ENCODE measurements at places on chromosomes 4 and X. TPM values are rescaled to one million over a fixed set of nuclear protein-coding genes. Genes with fewer than 3 reads are reported as not detected.

CDKL2 gene
- total RNA-seq = 0.47 TPM

CXCL11 gene
- total RNA-seq = not detected

CT83 gene
- total RNA-seq = not detected

P2RY4 gene
- total RNA-seq = not detected

HS3ST1 gene
- total RNA-seq = 0.34 TPM

ZNF41 gene
- total RNA-seq = 3.5 TPM

BGN gene
- not detected for total RNA-seq

SPARCL1 gene
- not detected for total RNA-seq

CXCR3 gene
- total RNA-seq = not detected

XAGE2 gene
- total RNA-seq = not detected

PALLD gene
- total RNA-seq = 74.9 TPM

CXorf49B gene
- total RNA-seq = not detected

CENPVL3 gene
- 0.13 TPM for total RNA-seq

LPAR4 gene
- not detected for total RNA-seq

CSN1S1 gene
- total RNA-seq = not detected

PROM1 gene
- total RNA-seq = 0.34 TPM

C4orf54 gene
- total RNA-seq = not detected

Data from A549 treated with RU486 at 1 μM for 4 hours (cell line).